ENCODE measurements at places on chromosomes 6 and 20.

DNA sequence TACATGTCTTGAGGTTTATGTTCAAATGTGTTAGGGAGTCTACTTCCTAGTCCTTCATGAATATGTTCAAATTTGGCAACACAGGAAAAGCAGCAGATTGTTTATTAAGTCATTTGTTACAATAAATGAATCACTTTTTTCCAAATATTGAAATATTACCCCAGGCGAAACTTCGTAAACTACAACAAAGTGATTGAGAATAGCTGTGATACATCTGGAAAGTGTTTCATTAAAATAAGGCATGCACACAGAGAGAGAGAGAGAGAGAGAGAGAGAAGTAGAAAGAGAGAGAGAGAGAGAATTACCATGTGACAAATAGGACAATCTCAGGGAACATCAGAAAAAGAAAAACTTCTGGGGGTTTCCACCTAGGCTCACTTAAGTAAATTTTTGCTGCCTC lies 363.1 kb upstream of the PTCHD4 start:
- DNase-seq, result no peak

- no peak for DNase-seq
Measured at GRCh38 chr20:708956-709355, 33.4 kb upstream of the SCRT2 start.

- no peak for DNase-seq
Measured at GRCh38 chr20:49668181-49668877, 45.3 kb downstream of the B4GALT5 start.

- no peak for DNase-seq
Measured at GRCh38 chr6:16575655-16576054, 185.6 kb downstream of the ATXN1 start.

DNA sequence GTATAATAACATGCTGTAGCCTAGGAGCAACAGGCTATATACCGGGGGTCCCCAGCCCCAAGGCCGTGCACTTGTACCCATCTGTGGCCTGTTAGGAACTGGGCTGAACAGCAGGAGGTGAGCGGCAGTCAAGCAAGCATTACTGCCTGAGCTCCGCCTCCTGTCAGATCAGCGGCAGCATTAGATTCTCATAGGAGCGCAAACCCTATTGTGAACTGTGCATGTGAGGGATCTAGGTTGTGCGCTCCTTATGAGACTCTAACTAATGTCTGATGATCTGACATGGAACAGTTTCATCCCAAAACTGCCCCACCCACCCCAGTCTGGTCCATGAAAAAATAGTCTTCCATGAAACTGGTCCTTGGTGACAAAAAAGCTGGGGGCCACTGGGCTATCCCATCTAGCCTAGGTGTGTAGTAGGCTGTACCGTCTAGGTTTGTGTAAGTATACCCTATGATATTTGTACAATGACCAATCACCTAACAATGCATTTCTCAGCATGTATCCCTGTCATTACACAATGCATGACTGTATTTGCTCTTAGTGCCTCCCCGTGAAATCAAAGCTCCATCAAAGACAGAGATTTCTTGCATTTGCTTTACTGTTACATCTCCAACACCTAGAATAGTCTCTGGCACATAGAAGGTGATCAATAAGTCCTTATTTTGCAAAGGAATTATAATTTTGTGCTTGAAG lies 30.8 kb downstream of the NHSL1 start:
- no peak for DNase-seq

DNA sequence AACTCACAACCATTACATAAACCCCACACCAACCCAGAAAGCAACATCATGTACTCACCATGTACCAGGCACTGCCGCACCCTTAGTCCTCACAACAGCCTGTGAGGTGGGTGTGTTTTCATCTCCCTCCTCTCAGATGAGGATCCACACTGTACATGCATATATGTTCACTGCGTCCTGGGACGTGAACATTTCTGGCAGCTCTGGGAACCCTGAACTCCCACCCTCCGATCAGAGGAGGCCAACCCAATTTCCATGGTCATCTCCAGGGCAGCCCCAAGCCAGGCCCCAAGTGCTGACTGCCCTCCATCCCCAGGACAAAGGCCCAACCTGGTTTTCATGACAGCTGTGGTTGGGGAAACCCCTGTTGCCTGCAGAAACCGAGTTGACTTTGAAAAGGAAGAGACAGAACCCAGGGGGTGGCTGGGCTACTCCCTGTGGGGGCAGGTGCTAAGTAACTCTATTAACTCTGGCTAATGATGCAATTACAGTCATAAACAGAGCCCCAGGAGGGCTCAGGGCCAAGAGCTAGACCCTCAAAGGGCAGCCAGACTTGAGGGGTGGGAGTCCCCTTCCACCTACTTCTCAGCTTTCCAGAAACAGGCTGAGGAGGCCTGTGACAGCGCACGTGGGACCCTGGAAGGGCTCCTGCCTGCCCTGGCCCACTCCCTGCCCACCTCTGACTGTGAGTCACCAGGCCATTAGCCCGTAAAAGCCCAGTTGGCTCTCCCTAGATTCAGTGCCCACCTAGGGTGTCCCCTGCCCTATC lies 2.6 kb downstream of the TFEB start:
- DNase-seq, result no peak

DNA sequence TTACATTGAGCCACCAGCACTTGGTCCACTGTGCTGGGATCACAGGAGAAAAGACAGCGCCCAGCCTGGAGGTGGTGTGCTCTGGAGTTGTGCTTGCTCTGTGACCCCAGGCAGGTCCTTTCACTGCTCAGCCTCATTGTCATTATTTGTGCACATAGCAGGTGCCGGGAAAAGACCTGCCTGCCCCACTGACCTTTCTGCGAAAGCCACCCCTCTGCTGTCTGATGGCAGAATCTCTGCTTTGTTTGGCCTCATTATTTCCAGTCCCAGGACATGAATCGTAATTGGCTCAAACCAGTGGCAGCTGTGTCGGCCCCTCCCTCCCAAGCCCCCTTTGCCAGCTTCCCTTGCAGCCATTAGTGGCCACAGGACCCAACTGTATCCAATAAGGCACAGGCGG lies 185.2 kb upstream of the UST start:
- DNase-seq, result no peak

DNA sequence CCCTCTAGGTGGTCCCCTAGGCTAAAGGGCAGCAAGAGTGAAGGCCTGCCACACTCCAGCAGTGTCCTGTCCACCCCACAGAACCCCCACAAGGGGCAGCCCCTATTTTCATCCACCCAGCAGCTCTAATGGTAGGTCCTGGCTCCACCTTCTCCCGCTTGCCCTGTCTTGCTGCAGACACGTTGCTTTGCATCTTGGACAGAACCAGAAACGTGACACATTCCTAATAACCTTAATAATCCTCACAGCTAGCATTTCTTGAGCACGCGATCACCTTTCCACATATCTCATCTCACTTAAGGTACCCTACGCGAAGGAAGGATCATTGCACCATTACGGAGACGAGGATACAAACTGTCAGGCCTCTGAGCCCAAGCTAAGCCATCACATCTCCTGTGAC lies 11.7 kb upstream of the SLC22A23 start:
- no peak for DNase-seq

DNA sequence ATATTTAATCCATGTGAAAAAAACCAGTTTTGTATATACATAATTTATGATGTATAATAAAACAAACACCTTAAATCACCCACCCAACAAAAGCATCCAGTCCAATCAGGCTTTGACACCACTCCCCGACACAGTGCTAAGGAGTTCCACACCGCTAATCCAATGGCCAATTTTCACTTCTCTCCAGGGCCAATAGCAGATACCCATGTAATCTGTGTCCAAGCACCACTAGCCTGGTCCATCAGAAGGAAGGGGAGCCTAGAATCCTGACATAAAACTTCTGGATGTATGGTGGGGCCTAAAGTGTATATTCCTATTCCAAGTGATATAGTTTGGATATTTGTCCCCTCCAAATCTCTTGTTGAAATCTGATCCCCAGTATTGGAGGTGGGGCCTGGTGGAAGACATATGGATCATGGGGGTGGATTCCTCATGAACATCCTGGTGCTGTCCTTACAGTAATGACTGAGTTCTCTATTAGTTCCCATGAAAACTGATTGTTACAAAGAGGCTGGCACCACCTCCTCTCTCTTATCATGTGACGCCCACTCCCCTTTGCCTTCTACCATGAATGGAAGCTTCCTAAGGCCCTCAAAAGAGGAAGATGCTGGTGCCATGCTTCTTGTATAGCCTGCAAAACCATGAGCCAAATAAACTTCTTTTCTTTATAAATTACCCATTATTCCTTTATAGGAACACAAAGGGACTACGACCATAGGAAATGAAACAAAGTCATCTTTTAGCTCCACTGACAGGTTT lies 20.8 kb downstream of the RALGAPA2 start:
- peak; percentile 31 for DNase-seq

GRCh38 chr6:19812512-19813119 lies 24.6 kb upstream of the ID4 start:
- no peak for DNase-seq

GRCh38 chr6:38177882-38178583 lies 358.5 kb downstream of the ZFAND3 start:
- no peak for DNase-seq

- DNase-seq, result no peak
Measured at GRCh38 chr6:21121636-21122136, 471.9 kb upstream of the SOX4 start.

DNA sequence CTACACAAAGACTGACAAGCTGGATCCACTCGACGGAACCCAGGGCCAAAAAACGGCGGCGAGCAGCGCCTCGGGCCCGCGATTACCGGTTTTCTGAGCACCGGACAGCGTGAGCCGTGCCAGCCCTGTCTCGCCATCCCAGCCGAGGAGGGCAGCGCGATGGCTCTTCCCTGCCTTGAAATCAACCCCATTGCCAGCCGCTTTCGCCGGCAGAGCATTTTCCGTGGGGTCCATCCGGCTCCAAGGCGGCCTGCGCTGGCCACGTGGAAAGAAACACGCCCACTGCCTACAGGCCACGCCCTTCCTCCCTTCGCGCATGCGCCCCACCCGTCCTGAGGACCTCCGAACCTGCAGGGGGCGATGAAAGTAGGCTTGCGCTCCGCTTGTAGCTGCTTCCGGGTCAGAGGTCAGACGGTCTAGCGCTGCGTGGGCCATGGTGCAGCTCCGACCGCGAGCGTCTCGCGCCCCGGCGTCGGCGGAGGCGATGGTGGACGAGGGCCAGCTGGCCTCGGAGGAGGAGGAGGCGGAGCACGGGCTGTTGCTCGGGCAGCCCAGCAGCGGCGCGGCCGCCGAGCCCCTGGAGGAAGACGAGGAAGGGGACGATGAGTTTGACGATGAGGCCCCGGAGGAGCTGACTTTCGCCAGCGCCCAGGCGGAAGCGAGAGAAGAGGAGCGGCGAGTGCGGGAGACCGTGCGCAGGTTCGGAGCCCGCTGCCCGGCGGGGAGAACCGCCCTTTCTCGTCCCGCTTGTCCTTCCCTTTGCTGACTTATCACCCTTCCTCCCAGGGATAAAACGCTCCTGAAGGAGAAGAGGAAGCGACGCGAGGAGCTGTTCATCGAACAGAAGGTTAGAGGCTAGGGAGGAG lies at the start of gene NOL7:
NOL7 (plus strand) TSS at position 410 of the 866 bp plus-strand sequence; CDS start at position 434, 24 bp downstream.
- DNase-seq, result peak; percentile 96

DNA sequence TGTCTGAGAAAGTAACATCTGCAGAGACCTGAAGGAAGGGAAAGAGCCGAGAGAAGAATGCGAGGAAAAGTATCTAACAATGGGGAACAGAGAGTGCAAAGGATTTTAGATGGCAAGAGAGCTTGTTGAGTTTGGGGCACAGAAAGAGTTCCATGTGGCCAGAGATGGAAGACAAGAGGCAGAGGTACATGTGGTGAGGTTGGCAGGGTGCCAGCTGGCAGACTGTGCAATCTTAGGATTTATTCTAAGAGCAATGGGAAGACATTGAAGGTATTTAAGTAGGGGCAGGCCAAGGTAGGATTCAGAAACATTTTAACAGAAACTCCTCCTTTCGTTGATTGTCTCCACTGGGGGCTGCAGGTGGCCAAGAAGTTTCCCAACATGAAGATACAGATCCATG lies 20.4 kb upstream of the LBP start:
- DNase-seq, result no peak

DNA sequence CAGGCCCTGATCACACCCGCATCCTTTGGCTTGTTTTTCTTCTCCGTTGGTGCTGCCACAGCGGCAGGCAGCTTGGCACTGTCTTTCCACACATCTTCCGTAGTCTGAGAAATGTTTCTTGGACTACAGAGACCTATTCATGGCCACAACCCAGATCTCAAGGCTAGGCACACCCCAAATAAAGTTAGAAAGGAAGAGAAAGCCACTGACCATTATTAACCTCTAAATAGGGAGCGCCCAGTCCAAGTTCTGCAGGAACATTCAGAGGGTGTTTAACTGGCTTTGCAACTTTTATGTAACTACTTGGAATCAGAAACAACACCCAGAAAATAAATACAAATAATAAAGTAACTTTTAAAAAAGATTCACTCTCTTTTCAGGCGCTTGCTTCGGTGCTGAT lies 124.8 kb upstream of the NEDD9 start:
- DNase-seq, result no peak

GRCh38 chr20:642398-643174 lies 10.4 kb downstream of the SRXN1 start:
- no peak for DNase-seq

GRCh38 chr6:140546640-140547039 lies 1172.2 kb upstream of the CITED2 start:
- DNase-seq, result no peak

- no peak for DNase-seq
Measured at GRCh38 chr20:49268600-49269365, 9.1 kb downstream of the ZNFX1 start.

DNA sequence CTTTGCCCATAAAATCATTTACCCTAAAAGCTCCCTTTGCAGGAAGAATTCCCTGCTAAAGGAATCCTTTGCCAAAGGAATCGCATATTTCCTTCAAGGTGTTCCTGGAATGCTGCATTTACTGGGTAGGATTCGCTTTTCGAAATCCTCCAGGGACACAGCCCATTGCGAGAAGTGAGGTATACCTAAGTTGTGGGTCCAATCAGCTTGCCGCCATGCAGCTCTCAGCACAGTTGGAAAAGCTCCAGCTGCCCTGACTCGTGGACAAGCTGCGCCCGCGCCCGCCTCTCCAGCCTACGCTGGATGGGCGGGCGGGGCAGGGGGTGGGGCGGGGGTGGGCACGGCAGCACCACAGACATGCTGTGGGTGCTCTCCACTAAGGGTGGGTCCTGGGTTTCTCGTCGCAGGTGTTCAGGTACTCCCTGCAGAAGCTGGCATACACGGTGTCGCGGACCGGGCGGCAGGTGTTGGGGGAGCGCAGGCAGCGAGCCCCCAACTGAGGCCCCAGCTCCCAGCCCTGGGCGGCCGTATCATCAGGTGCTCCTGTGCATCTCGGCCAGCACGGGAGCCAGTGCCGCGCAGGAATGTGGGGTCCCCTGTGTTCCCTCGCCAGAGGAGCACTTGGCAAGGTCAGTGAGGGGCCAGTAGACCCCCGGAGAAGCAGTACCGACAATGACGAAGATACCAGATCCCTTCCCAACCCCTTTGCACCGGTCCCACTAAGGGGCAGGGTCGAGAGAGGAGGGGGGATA lies 1.4 kb downstream of the NNAT start:
- DNase-seq, result no peak

GRCh38 chr6:130613176-130613575 lies 214.0 kb upstream of the SMLR1 start:
- no peak for DNase-seq

GRCh38 chr20:36399969-36400545 lies 93.9 kb downstream of the DLGAP4 start:
- DNase-seq, result no peak
